Retinal pigment epithelial cell (primary cell): ENCODE measurements at places on chromosomes 3 and 15.

DNA sequence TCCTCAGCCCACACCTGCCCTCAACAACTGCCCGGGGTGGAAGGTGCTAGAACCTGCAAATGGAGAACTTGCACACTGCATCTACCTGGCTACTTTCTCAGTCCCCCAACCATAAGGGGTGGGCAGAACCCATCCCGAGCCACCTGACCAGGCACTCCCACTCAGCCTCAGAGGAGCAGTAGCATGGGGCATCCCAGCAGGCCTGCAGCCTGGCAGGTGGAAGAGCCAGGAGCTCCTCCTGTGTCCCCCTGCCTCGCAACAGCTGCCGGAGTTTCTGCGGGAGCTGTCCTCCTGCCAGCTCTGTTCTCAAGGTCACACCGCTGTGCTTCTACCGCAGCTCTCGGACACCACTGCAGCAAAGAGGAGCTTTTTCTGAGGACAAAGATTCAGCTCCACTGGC, 27.5 kb downstream of the RAB6B start:
- DNase-seq, result no peak

DNA sequence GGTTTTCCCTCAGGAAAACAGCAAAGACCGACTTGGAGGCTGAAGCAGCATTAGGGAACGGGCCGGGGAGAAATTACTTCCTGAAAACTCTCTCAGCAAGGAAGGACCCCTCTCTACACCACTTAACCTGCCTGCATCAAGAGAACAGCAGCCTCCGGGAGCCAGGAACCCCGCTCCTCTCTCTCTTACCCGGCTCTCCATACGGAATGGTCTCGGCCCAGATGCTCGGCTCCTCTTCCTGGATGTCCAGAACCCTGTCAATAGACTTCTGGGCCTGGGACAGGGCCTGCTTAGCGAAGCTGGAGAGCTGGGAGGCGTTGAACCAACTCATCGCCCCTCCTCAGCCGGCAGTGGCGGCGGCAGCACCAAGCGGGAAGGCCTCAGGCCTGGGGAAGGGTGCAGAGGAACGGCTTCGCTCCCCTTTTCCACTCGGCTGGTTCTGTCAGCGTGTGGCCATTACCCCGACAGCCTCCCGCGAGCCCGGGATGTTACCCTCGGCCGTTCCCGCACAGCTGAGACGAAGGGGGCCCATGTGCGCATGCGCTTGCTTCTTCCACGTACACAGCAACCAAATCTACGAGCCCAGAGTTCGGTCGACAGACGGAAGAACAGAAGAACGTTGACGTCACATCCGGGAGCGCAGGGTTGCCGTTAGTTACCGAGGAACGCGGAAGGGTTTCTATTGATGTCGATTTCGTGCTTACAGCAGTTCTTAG, at the start of gene TMF1:
Gene TMF1, minus strand, starts transcription at position 578 of the 716 bp plus-strand sequence. Its CDS starts 247 bp downstream, at position 331.
- peak; percentile 96 for DNase-seq

DNA sequence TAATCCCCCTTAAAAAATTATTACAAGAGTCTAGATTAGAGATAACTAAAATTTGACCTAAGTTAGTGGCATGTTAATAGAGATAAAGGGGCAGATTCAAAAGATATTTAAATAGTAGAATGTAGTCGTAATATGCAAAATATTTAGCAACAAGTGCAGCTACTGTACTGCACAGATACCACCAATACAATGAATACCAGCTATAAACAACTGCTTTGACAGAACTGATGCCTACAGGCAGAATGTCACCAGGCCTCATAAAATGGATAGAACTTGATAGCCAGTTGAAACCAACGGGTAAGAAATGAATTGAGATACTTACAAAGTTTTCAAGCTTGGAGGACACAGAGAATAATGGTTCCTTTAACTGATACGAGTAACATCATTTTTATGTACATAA, 249.3 kb upstream of the VEPH1 start:
- DNase-seq, result no peak

DNA sequence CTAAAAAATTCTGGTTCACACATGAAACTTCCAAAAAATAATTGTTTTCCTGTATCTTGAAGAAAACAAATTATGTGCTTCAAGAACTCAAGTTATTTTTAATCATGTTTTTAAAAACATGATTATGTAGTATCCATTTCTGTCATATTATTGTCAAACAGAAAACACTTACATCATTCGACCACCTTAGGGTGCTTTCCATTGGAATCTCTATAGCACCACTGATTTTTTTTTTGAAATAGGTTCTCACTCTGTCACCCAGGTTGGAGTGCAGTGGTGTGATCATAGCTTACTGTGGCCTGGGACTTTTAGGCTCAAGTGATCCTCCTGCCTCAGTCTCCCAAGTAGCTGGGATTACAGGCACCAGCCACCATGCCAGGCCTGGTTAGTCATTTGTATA, 457.3 kb downstream of the SI start:
- no peak for DNase-seq

- DNase-seq, result no peak
These were observed 636.2 kb downstream of the NAALADL2 start for GRCh38 chr3:175495331-175495730.

- peak; percentile 61 for DNase-seq
These were observed 5.5 kb downstream of the SMAD6 start for GRCh38 chr15:66707310-66708082.

DNA sequence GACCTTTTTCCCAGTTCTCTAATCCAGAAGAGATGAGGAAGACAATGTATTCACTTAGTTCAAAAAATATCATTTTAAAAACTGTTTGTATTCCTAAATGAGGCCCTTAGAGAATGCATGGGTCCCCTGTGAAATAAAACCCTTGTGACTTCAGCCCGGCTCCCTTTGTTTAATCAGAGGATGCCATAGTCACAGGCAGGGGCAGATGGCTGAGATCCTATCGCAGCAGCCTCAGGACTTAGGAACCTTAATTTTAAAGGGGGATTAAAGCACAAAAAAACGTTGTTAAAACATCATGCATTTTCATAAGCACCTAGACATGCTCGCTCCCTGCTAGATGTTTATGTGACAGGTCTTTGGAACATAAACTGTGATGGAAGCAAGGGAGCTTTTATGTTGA, 176.6 kb downstream of the IL20RB start:
- no peak for DNase-seq

DNA sequence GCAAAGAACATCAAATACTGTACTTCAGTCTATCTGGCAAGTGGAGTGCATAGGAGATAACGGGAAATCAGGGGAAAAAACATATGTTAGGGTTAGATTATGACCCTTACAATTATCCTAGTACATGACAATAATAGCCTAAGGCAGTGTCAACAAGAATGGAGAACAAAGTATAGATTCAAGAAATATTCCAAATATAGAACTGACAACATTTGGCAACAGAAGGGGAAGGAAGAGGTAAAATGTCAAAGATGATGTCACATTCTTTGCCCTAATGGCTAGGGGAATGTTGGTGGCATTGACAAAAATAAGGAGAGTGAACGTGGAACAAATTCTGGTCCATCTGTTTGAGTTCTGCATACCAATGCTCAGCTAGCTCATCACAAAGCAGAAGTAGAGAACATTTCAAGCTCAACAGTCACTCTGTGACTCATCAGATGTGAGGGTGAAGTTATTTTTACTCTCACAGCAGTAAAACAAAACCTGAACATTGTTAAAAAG, 15.5 kb upstream of the ATP8B4 start:
- peak; percentile 13 for DNase-seq

GRCh38 chr3:83002869-83003445, 1241.5 kb upstream of the GBE1 start:
- no peak for DNase-seq
